ENCODE measurements at places on chromosomes 1 and 21. TPM values are rescaled to one million over a fixed set of nuclear protein-coding genes. Genes with fewer than 3 reads are reported as not detected.
A peak's percentile ranks its signal among the peaks of the same experiment; 100 is the strongest.

The SH3BGR gene
- total RNA-seq, result 1.0 TPM

DNA sequence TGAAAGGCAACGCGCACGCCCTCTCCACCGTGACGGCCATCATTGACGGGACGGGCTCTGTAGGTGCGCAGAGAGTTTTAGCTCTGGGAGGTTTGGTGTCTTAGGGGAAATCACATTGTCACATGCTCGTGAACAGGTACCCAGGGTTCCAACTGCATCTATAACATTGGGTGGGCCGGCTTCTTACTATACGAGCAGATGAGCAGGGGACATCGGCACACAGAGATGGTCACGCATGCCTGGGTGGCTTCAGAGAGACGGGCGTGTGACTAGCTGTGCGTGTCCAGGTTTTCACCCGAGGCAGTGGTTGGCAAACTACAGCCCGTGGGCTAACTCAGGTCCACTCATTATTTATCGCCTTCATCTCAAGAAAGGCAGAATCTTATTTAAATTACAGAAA is 54.7 kb downstream of the SLC37A1 start:
- no peak overlapping the region for H3K4me3 ChIP-seq
- no peak overlapping the region for H3K27ac ChIP-seq
- H3K36me3 ChIP-seq, result peaks cover 8% of the 10 kb centered on the region
- no peak for DNase-seq
- H3K4me1 ChIP-seq, result no peaks in the 10 kb centered on the region
- H3K27me3 ChIP-seq, result no peaks in the 10 kb centered on the region

DNA sequence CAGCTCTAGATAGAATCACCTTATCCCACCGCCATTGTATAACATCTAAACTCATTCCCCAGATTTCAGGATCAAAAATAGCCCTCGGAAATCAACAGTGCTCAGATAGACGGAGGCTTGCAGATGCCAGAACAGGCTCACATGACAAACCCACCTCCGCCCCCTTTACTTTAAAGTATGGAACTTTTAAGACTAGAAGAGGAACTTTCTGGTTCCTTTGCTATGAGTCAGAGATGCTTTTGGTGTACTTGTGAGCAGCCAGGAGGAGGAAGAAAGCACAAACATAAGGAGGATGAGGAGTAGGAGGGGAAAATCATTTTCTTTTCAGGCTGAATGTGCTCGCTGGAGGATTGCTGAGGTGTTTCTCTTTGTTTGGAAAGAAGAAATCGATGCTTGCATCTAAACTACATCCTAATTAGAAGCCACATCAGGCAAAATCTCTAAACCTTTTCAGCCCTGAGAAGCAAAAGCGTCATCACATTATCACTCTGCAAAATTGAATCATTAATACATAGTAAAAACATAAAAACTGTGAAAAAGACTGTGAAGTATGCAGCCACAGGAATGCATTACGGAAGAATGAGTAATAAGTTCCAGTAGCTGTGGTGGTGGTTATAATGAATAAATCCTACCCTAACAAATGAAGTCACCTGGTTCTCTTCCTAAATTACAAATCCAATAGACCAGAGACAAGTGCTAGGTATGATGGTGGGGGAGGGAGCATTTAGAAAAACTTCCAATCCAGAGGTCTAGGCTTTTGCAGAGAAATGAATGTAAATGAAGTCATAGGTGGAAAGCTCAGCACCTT is 251.3 kb downstream of the KCNH1 start:
- no peak overlapping the region for H3K4me3 ChIP-seq
- DNase-seq, result no peak
- H3K27me3 ChIP-seq, result peaks cover 8% of the 10 kb centered on the region
- H3K27ac ChIP-seq, result peak overlapping the region; percentile 6

- no peak for DNase-seq
- no peaks in the 10 kb centered on the region for H3K27me3 ChIP-seq
- peak overlapping the region; percentile 38 for H3K27ac ChIP-seq
- H3K4me3 ChIP-seq, result no peak overlapping the region
- peaks cover 27% of the 10 kb centered on the region for H3K4me1 ChIP-seq
These were observed 28.2 kb downstream of the STPG1 start for GRCh38 chr1:24385160-24385940.

DNA sequence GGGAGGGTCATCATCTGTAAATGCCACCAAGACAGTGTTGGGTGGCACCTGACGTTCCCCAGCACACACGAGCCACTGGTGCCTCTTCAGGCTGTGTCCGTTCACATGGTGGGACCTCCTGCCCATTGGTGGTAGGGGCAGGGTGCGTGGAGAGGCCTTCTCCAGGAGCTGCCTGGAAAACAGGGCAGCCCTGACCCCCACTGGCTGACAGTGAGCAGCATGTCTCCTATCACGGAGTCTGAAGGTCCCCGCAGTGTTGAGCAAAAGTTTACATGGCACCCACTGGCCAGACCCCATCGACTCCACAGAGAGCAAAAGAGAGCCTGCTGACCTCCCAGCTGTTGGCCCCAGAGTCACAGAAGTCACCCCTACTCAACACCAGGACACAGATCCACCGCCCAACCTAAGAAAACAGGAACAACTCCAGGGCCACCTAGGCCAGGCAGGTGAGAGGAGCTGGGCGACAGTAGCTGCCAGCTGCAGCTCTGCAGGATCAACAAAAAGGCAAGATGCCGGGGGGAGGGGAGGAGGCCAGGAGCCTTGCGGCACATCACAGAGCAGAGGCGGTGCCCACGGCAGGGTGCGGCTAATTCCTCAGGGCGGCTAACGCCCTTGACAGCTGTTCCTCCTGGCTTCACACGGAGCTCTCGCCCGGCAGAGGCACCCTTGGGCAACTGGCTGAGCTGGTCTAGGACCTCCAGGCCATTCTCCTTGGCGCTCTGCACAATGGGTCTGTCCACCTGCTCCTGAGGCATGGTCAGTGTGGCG is 14.4 kb upstream of the IFI6 start:
- peaks cover 6% of the 10 kb centered on the region for H3K36me3 ChIP-seq
- H3K4me1 ChIP-seq, result peaks cover 10% of the 10 kb centered on the region
- DNase-seq, result no peak

- peaks cover 3% of the 10 kb centered on the region for H3K4me1 ChIP-seq
- no peak overlapping the region for H3K27ac ChIP-seq
- no peak overlapping the region for H3K4me3 ChIP-seq
- no peak for DNase-seq
- H3K36me3 ChIP-seq, result no peaks in the 10 kb centered on the region
These were observed 12.2 kb upstream of the S100A7A start for GRCh38 chr1:153404086-153404635.

All from activated T-helper 2 cell treated with anti-CD3 and anti-CD28 coated beads, Interferon-gamma antibody, Interleukin-2, Interleukin-4, amounts not matched to agents 10 μg/mL and 5 μg/mL and 100 μg/mL, durations not matched to agents 14 hours and 24 hours and 36 hours (primary cell).